ENCODE measurements at places on chromosomes 1 and 21.

GRCh38 chr1:107698161-107698560 lies 266.8 kb downstream of the VAV3 start:
- DNase-seq: no peak

DNA sequence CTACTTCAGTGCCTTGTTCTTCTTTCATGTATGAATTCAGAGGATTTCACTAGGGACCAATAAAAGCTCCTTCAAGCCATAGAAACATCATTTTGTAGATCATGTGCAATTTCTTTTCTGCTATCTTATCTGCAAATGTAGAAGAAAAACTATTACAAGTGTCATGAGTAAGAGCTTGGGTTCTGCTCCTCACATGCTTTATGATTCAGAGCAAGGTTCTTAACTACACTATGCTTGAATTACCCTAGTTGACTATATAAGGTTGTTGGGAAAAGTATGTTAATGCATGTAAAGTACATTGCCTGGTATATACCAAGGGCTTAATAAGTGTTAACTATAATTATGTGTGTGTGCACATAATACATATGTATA lies 91.4 kb upstream of the S1PR1 start:
- DNase-seq: no peak

DNA sequence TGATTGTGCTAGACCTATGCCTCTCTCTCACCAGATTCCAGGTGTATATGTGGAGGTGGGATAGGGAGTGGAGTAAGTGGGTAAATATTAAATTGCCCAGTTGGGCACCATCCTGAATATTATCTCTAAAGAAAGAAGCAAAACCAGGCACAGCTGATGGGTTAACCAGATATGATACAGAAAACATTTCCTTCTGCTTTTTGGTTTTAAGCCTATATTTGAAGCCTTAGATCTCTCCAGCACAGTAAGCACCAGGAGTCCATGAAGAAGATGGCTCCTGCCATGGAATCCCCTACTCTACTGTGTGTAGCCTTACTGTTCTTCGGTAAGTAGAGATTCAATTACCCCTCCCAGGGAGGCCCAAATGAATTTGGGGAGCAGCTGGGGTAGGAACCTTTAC lies at the start of gene FCER1A:
Gene FCER1A (plus strand): TSS at position 242 of the 400 bp plus-strand sequence. CDS start 29 bp downstream, at position 271.
- no peak for DNase-seq

- DNase-seq: no peak
Measured at GRCh38 chr1:213772128-213773063, 215.4 kb upstream of the PROX1 start.

DNA sequence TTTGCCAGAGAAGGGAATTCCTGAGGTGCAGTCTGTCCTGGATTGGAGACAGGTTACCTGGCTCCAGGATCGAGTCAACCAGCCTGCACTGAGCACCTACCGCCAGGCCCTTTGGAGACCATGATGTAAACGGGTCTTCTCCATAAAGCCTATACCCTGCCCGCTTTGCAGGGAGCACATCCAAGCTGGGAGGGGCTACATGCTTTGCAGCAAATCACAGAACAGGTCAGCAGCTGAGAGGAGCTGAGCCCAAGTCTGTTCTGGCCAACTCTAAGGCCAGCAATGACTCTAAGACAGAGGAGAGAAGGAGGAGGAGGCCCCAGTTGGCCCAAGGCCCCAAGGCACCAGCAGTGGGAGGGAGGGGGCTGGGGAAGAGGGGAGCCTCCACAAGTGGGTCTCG lies 15.5 kb upstream of the RSPO1 start:
- DNase-seq: no peak

GRCh38 chr1:209557221-209557620 lies 26.3 kb upstream of the CAMK1G start:
- DNase-seq: no peak

DNA sequence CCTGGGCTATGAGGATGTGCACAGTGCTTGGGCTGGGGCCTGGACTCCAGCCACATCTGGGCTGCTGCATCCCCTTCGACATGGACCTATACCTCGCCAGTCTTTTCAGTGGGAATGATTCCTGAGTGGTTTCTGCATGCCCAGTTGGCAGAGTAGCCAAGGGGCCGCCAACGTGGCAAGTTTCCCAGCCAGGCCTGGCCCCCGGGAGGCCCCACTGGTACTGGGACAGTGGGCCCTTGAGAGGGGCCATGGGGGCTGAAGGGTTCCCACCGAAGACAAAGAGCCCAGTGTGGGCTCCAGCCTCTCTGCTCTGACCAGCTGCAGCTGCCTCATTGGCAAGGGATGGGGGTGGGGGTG lies 15.4 kb downstream of the RAP1GAP start:
- DNase-seq: no peak

DNA sequence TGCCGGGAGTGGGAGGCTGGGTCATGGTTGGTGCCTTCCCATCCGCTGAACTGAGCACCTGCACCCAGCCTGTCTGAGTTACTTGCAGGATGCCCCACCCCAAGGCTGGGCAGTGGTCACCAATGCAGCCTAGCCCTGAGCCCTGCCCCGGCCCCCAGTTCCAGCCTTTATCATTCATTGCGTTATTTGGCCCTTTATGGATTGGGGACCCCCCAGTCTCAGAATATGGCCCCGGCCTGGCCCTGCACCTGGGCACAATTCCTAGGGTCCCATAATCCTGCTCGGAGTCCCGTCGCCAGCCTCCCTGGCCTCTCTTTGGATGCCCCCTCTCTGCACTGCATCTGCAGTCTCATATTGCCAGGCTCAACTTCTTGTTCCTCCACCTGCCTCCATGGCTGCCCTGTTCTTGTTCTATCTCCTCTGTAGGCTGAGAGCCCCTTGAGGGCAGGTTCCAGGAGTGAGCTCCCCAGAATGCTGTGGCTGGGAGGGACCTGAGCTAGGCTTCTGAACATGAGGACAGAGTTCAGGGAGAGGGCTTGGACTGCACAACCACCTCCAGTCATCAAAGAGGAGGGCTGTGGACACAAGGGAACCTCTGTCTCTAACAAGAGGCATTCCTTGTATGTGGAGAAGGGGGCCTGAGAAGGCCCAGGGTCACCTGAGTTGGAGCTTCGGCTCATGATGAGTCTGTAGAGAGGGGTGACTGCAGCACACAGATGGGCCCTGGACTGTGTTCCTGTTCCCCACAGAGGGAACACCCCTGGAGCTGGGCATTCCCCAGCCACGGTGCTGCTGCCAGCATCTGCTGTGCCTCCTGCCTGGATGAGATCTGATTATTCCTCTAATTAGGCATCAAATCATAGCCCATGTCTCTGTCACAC lies 1.1 kb upstream of the KNCN start:
- DNase-seq: no peak

- DNase-seq: no peak
Measured at GRCh38 chr1:69513601-69514000, 54.1 kb upstream of the LRRC7 start.

- DNase-seq: no peak
Measured at GRCh38 chr21:20652846-20653245, 345.4 kb upstream of the NCAM2 start.

GRCh38 chr1:188670837-188671236 lies 1806.8 kb downstream of the BRINP3 start:
- no peak for DNase-seq

DNA sequence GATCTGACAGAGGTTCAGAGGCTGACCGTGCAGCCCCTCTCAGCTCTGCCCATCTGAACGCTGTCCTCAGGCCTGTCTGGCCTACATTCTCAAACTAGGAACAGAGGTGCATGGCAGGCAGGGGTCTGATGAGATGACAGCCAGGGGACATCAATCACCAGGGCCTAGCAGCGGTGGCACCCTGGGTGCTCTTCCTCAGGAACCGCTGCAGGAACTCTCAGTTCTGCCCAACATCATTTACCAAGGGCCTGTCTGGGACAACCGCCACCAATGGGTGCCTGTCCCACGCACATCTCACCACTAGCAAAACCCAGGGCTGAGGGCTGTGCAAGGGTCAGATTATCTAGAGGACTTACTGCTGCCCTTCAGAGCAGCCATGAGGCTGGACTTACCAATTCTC lies 245.7 kb downstream of the TOMM20 start:
- DNase-seq: no peak

DNA sequence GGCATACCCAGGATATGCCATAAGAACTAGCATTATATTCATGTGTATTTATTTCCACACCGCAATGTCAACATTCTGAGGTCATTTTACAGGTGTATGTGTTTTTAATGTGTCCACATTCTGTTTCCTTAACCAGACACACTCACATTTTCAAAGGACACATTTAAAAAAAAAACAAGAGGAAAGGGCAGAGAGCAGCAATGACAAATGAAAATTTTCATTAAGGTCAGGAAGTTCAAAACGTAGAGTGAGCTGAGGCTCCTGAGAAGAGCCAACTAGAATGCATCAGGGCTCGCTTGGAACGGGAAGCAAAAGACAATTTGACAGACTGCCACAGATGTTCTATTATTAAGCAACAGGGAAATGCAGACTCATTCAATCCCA lies 4.8 kb upstream of the GNPAT start:
- no peak for DNase-seq

GRCh38 chr1:95176861-95177260 lies 57.1 kb upstream of the RWDD3 start:
- DNase-seq: no peak

DNA sequence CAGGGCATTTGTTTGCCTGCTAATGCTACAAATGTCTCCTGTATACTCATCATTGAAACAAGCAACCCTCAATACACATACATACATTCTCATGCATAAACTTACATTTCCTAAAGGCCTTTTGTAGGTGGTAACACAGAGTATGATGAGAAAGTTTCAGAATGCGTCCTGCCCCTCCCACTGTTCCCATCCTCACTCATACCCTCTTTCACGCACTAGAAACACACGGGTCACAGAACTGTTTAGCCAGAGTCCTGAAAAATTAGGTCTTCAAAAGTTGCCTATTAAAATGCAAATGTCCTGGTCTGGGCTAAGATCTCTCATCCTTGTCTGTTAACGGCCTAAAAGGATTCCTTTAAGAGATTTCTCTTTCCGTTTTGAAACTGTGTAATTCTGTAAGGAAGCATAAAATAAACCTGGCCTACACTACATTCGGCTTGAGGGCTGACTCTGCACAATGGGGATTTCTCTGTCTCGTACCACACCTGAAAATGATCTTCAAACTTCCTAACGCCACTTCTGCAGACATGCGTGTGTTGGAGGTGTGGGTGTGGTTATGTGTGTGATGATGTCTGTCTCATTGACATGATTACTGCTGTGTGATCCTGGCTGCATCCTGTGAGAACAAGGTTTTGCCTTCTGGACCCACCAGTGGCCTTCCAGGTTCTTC lies 5.3 kb upstream of the FCER1A start:
- DNase-seq: no peak

DNA sequence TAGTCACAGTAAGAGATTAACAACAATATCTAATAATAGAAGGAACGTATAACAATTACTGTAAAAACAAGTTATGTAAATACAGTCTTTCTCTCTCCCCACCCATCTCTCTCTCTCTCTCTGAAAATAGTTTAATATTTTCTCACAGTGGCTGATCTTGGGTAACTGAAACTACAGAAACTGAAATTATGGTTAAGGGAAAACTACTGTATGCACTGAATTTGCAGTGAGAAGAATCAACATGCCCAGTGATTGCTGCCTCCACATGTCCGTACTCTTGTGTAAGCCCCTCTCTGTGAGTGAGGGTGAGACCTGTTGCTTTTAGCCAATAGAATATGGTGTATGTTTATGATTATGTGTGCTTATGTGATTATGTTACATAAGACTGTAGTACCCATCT lies 1.6 kb downstream of the KRTAP6-1 start:
- DNase-seq: no peak

- no peak for DNase-seq
Measured at GRCh38 chr1:184146202-184146601, 94.7 kb downstream of the TSEN15 start.

- no peak for DNase-seq
Measured at GRCh38 chr21:45180246-45180599, 105.8 kb downstream of the ADARB1 start.

GRCh38 chr1:167425482-167425881 lies 92.8 kb downstream of the CD247 start:
- DNase-seq: no peak

DNA sequence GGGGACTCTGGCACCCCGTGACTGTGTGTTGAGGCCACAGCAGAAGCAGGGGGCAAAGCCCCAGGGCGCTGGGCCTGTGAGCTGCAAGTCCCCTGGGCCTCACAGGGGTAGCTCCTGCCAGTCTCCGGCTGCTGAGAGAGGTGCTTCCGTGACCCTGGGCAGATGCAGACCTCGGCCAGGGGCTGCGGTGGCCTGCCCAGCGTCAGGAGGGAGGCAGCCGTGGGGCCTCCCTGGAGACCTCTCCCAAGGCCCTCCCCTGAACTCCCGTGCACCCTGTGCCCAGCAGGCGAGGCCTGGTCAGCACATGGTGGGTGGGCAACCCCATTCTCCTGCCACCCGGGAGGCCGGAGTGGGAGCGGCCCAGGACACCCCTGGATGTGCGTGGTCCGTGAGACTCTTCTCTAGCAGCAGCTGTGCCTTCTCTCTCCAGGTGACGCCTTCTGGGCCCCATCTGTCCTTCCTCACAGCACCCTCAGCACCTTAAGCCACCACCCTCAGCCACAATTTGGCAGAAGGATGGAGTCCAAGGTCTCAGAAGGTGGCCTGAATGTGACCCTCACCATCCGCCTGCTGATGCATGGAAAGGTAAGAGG lies 85.7 kb upstream of the COL6A1 start:
- no peak for DNase-seq

GRCh38 chr1:226714148-226714547 lies 24.9 kb downstream of the ITPKB start:
- no peak for DNase-seq

- no peak for DNase-seq
Measured at GRCh38 chr21:33249331-33250002, 16.7 kb upstream of the IL10RB start.

DNA sequence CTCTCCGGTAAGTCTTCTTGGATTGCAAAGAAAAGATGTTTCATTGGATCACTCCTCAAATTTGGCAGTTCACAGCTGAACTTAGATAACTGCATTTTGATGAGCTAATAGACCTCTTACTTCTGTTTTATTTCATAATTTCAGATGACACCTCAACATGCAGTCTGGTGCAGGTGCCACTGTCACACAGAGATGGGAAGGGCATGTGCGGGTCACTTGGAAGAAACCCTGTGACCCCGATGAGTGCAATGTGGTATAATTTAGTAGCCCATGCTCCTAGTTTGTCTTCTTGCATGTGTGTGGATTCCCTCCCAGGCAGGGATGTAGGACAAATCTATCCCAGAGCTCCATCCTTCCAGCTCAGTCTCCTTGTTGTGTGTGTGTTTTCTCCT lies 481 bp upstream of the SLAMF1 start:
- DNase-seq: no peak

DNA sequence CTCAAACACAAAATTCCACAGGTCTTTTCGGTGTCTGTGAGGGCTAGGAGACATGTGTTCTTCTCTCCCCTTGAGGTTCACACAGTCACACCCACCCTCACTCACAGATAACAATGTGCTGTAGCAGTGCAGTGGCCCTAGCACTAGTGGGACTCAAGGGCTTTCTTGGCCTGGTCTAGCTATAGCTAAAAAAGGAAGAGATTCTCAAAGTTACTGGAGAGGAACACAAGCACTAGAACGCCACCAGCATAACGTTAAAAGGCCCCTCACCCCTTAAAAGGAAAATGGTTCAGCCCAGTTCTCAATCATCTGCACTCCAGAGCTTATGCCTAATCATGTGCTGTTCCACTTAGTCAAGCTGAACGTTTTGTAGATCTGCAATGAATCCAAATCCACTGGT lies 39.5 kb downstream of the RGS8 start:
- no peak for DNase-seq

Data from activated naive CD4-positive, alpha-beta T cell treated with Interleukin-2 at 50 U/mL for 16 hours (primary cell).